GM13977 (cell line): ENCODE measurements at places on chromosomes 6 and 20.

DNA sequence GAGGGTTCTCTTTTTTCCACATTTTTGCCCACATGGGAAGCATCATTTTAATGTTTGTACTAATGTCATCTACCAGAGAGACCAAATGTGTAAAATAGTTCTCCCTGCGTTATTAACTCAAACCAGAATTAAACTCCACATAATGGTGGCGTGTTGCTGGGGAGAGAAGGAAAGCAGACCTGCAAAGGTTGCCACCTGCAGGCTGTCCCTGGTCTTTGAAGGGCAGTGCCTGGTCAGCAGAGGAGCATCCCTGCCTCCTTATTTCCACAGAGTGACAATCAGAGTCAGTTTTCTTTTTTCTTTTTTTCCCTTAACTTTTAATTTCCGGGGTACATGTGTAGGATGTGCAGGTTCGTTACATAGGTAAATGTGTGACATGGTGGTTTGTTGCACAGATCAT, 214.5 kb downstream of the TBX18 start:
- no peak for DNase-seq

- no peak for DNase-seq
Measured at GRCh38 chr6:160462116-160462515, 113.9 kb downstream of the SLC22A3 start.

GRCh38 chr6:16049168-16049567, 79.7 kb upstream of the MYLIP start:
- DNase-seq = no peak

DNA sequence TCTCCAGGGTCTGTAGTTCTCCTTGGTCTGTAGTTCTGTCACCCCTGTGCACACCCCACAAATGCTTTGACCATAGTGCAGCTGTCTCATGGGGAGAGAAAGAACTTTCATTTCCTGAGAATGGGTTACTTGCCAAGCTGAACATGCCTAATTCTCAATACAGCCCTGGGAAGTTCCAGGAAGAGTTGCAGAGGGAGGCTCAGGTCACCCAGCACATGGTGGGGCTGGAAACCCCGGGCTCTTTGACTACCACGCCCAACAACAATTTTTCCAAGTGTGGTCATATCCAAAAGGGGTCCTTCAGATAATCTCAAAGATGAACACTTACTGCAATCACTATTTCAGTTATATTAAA, 2.2 kb upstream of the PTPRA start:
- no peak for DNase-seq

DNA sequence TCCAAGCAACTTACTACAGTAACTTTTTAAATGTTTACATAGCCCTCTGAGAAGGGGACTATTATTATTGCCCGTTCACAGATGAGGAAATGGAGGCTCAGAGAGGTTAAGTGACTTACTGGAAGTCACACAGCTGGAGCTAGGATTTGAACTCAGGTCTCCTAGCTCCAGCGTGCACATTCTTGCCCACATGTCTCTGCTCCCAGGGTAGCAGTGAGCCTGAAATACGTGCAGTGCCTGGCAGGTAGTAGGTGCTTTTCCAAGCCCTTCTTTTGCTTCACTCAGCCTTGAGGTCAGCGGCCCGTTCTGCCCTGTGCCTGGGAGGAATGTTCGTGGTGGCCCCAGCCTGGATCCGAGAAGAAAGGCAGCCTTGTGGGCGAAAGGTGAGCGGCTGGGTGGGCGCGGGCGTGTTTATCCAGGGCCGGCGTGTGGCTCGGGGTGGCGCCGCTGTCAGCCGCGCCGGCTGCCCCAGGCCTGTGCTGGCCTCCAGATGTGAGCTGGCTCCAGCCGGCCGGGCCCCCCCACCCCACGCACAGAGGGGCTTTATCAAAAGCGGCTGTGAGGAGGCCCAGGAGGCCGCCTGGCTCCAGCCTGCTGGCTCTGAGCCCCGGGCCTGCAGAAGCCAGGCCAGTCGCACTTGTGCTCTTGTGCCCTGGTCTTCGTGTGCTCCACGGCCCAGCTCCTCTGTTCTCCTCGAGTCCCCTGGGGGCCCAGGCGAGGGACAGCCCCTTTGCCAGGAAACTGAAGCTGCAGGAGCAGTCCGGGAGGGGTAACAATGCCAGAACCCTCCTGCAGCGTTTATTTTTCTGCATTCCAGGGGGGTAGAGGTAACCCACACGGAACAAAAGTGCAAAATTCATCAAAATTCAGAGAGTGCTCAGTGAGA, 58.1 kb downstream of the UBE2V1 start:
- no peak for DNase-seq

DNA sequence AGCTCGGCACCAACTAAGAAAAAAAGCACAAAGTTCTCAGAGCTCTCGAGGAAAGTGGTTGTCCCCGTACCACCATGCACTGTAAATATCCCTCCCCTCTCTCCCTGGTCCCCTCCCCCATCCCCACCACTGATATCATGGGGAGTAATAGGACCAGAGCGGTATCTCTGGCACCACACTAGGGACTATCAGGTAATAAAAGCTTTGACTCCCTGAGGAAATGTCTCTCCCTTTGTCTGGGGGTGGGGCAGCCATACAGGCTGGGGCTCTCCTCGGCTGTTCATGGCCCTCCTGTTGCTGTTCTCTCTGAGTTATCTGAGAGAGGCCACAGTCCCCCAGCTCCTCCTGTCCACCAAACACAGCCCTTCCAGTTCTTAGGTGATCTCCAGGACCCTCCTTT, 5.0 kb upstream of the GNRH2 start:
- no peak for DNase-seq

GRCh38 chr6:169014211-169015197, 239.1 kb downstream of the THBS2 start:
- no peak for DNase-seq

- no peak for DNase-seq
Measured at GRCh38 chr6:26141378-26141904, 54.2 kb downstream of the HFE start.

GRCh38 chr20:35774391-35774790, 2.6 kb downstream of the PHF20 start:
- DNase-seq = no peak

GRCh38 chr6:36590237-36590636, 3.9 kb upstream of the SRSF3 start:
- DNase-seq = no peak

GRCh38 chr6:107652526-107653182, 162.7 kb downstream of the SOBP start:
- no peak for DNase-seq

GRCh38 chr20:58224097-58224496, 4.4 kb downstream of the ANKRD60 start:
- no peak for DNase-seq

DNA sequence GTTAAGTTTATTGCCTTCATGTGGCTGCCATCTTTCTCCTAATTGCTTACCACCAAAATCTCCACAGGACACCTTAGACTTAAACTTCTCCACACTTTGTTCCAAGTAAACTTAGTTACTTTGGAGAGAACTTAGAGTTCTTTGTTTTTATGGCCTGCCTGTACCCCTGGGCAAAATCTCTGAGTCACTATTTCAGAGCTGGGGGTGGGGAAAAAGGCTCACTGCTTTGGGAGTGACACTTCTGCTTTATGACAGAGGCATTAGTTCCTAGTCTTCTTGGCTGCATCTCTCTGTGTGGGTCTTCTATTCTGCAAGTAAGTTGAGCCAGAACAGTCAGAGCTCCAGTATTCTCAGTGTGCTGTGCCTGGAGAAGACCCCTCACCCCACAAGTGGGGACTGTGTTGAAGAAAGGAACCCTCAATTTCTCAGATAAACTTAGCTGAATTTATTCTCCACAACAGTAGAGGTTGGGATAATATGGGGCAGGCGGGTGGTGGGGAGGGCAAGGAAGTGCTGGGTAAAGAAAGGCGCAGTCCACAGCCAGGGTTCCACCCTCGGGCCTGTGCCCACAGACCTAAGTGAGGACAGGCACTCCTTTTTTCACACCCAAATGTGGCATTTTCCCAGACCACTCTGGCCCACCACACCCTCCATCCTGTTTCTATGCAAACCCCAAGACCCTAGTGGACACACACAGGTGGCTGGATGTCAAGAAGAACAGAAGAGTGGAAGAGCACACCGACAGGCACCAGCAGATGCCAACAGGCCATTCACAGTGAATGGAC, 636.6 kb upstream of the MAN1A1 start:
- DNase-seq = no peak

DNA sequence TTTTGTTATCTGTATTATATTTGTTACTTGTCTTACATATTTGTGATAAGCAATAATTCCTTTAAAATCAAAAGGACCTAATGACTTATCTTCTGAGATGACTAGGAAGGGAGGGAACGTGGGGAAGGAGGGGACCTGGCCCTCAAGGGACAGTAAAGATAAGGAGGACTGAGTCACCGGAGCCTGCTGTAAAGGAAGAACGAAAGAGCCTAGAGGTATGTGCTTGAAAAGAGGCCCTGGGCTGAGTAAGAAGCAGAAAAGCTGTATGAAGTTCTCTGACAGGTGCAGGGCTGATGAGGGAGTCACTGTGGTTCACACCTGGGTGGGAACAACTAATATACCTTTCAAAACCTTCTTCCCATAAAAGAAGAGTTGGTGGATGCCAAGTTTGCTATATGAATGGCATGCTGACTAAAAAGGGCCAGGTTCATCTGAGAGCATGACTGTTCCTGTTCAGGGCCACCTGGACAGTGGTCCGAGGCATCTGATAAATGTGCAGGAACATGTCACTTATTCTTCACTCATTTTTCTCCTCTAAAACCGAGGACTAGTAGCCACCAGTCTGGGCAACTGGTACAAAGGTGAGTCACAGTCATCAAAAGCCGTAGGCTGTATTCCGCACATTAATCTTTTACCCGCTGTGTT, 111.3 kb downstream of the TNFAIP3 start:
- DNase-seq = peak; percentile 25

DNA sequence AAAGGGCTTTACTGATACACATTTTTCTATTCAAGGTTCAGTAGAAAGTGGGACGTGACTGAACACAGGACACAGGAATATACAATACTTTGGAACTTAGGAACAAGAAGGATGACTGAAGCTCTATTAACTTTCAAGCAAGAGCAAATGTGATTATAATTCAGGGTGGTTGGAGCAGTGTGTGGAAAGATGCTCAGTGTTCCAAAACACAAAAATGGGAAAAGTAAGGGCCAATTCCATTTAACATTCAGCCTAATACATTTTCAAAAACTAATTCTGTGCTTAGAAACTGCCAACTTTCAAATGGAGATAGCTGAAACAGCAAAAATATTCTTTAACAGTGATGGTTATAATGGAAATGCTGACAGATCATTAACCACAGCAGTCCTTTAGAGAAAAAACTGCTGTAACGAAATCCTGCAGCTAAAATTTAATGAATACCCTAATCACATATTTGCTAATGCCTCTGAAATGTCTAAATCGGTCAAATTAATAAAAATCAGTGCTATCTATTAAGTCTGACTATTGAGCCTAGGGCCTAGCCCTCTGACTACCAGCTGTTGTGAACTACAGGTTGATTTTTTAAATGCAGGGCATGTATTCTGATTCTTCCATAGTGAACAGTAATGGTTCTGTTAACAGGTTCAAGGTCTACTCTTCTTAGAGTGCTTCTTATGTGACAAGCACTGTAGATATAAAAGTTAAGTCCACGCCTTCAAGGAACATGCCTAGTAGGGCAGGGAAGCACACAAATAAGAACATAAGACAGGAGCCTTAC, 45.9 kb downstream of the RARS2 start:
- DNase-seq = no peak

GRCh38 chr20:59752101-59752586, 147.8 kb downstream of the PHACTR3 start:
- peak; percentile 77 for DNase-seq

DNA sequence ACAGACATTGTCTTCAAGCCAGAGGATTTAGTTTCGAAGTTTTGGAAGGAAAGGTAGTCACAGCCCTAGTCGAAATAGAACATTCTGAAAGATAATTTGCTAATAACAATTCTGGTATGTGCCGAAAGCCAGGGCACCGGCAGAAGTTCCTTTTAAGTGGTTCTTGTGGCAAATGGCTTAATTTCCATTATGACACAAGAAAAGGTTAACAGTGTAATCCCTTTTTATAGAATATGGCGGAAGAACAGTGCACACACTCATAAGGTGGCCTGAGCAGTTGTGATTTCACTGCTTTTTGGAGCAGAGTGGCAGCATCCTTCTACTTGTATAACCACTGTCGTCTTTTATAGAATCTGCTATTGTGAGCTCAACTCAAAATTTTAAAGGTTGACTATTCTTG, 152.4 kb downstream of the SASH1 start:
- DNase-seq = no peak

- no peak for DNase-seq
Measured at GRCh38 chr20:63810730-63811490, 20.2 kb downstream of the ZBTB46 start.

DNA sequence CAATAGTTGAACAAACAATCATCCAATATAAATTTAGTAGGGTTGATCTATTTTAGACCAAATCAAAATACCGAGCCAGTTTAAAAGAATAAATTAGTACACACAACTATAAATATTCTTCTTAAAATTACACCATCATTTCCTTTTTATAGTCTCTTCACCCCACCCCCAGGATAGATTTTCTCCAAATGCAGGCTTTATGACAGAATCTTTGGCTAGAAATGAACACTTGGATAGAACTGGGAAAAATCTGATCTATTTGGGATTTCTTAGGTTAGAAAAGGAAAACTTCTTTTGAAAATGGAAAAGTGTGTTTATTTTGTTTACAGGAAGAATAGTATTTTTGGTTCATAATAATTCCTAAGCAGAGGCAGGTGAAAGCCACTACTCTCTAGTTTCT, 74.6 kb downstream of the HMGN3 start:
- no peak for DNase-seq

- no peak for DNase-seq
Measured at GRCh38 chr20:19096843-19097242, 115.6 kb upstream of the SLC24A3 start.

DNA sequence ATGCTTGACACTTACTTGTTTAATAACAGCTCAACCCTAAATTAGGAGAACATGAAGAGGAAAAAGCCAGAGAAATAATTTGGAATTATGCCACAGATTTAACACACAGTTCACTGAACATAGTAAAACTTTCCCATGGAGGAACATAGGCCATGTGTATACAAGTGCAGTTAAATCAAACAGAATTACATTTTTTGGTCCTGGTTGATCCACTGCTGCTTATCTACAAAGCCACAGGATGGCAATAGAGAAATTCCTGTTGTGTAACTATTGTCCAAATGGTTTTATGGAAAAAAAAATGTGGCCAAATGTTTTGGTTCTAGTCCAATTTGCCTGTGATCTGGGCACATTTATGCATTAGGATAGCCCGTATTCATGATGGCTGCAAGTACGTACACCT, 136.8 kb downstream of the ALDH8A1 start:
- no peak for DNase-seq

- peak; percentile 63 for DNase-seq
Measured at GRCh38 chr6:26660000-26660361, 435 bp upstream of the ZNF322 start.

- DNase-seq = no peak
Measured at GRCh38 chr6:134551245-134551960, 233.5 kb upstream of the SGK1 start.

DNA sequence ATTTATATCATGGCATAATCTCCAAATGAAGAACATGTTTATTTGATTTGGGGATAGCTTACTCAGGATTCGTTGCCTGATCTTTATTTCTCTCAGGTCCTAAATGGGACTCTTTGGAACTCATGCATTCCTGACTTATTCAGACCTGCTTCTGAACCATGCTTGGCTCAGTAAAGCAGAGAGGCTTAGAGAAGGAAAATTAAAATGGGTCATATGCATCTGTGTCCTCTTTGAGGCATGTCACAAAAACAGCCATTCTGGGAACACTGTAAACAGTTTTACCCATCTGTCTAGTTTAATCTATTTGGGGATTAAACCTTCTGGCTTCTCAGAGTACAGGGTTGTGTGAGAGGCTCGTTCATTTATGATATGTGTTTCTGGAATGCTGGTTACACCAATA, 1017.3 kb downstream of the KIF16B start:
- DNase-seq = no peak
